ENCODE measurements at places on chromosomes 13 and 19.
A peak's percentile ranks its signal among the peaks of the same experiment; 100 is the strongest.

DNA sequence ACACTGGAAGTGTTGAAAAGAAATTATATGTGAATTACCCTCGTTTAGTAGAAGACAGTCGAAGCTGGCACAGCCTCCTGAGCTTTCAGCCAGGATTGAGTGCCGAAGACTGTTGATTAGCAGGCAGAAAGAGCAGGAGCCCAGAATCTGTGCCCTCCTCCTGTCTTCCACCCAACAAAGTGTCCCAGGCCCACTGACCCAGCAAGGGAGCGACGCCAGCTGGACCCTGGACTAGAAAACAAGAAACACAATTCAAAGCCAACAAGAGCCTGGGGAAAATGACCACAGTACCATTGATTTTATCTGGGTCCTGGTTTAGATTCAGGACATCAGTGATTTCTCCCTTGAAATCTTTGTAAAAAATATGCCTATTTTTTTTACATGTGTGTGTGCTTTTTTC, 120.7 kb downstream of the RXFP2 start:
- DNase-seq = no peak

- no peak for DNase-seq
These were observed 154.9 kb upstream of the UQCRFS1 start for GRCh38 chr19:29367791-29368222.

DNA sequence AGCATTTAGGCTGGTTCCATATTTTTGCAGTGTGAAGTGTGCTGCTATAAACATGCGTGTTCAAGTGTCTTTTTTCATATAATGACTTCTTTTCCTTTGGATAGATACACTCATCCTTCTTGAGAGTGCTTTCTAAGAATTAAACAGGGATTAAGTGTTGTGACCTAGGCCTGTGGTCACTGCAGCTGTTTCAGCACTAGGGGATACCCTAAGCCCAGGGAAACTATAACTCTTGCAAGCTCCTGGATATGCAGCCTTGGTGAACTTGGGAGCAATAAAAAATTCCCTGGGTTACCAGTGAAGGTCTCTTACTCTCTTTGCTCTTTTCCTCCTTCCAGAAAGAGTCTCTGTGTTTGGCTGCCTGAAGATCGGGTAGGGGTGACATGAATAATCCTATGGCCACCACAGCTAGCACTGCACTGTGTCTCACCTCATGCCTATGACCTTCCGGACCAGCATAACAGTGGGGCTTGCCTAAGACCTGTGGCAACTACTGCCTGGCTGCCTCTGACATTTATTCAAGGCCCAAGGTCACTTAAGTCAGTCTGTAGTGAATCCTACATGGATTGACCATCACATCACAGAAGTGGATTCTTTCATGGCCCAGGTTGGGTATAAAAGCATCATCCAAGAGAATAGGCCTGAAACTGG, 799.7 kb downstream of the DACH1 start:
- no peak for DNase-seq

GRCh38 chr13:108033800-108034707, 181.3 kb downstream of the LIG4 start:
- DNase-seq = no peak

GRCh38 chr19:36266375-36266961, 51.6 kb downstream of the ZNF146 start:
- peak; percentile 43 for DNase-seq

DNA sequence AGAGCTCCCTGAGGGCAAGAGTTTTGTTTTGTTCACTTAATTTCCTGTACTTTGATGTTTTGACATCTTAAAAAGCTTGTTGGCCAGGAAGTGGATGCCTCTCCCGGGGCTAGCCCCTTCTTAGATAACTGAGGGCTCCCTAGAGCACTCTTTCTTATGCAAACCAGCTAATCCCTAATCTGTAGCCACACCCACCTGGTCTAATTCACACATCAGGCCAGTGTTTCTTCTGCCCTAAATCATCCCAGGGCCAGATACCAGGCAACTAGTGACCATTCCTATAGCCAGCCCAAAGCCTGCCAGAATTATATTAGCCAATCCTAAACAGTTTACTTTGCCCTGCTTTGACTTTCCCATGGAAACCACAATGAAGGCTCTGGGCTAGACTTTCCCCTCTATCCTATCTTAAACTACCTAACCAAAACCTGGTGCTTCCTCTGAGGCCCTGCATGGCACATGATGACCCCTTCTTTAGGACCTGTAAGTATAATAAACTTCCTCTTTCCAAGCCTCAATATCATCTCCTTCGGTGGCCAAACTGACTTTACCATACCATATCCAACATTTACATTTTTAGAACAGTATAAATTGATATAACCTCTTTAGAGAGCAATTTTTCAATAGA, 24.8 kb downstream of the WBP4 start:
- DNase-seq = no peak

GRCh38 chr13:101935828-101936227, 466.0 kb downstream of the FGF14 start:
- no peak for DNase-seq

GRCh38 chr13:80360453-80360800, 19.5 kb upstream of the SPRY2 start:
- no peak for DNase-seq

DNA sequence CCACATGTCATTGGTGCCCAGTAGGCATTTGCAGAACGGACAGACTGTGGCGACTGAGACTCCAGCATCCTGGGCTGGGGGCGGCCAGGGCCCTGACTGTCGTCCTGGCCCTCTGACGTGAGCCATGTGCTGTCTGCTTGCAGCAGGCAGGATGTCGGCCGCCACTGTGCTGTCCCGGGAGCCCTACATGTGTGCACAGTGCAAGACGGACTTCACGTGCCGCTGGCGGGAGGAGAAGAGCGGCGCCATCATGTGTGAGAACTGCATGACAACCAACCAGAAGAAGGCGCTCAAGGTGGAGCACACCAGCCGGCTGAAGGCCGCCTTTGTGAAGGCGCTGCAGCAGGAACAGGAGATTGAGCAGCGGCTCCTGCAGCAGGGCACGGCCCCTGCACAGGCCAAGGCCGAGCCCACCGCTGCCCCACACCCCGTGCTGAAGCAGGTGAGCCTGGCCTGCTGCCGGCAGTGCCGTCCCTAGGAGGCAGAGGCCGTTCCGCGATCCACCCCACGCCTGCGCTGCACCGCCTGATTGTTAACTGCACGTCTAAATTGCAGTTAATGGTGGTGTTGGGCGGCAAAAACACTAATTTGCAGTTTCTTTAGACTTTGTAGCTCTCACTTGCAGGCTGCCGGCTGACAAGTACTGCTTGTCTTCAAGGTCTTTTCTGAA, 14.2 kb downstream of the TSSK6 start:
- no peak for DNase-seq

GRCh38 chr19:13130886-13131490, 12.9 kb downstream of the NACC1 start:
- DNase-seq = no peak

DNA sequence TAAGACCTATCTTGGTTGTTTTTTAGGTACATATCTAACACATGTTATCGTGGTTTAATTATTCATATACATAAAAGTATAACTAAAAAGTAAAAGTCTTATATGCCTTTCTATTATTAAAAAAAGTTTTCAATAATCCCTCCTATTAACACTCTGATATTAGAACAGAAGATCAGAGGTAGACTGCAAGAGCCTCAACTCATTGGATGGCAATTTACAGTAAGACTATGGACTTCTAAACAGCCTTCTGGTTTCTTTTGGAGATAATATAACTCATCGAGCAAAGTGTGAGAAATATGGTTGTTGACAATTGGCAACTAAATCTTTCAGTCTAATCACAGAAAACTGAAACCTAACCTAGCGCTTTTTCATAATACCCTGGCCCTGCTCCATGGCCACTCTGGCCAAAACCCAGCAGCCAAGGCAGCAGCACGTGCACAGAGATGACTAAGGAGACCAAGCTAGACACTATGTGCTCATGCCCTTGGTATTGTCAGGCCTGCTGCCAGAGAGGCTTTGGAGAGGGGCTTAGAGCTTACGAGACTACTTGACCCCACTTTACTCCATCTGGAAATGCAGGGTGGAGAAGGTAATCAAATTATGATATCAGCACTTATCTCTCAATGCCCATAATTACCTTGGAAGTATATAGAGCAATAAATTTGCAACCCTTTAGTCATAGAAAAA, 40.6 kb upstream of the EEF1AKMT1 start:
- peak; percentile 85 for DNase-seq

- no peak for DNase-seq
These were observed 93.4 kb upstream of the MCF2L start for GRCh38 chr13:112875627-112876026.

DNA sequence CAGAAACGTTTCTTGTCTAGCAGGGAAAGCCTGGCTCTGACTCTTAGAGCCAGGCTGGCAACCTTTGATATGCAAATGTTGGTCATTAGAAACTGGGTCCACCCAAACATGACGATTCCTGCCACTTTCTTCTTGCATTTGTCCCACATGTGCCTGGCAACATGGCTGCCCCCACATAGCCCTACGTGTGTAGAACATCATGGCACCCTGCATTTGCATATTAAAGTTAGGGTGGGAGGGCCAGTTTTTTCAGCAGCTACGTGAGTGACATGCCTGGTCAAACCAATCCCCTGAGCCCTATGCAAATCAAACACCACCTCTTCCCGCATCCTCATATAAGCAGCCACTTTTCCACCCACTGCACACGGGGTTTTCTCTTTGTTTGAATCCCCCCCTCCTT, 95.0 kb downstream of the LIG4 start:
- DNase-seq = no peak

DNA sequence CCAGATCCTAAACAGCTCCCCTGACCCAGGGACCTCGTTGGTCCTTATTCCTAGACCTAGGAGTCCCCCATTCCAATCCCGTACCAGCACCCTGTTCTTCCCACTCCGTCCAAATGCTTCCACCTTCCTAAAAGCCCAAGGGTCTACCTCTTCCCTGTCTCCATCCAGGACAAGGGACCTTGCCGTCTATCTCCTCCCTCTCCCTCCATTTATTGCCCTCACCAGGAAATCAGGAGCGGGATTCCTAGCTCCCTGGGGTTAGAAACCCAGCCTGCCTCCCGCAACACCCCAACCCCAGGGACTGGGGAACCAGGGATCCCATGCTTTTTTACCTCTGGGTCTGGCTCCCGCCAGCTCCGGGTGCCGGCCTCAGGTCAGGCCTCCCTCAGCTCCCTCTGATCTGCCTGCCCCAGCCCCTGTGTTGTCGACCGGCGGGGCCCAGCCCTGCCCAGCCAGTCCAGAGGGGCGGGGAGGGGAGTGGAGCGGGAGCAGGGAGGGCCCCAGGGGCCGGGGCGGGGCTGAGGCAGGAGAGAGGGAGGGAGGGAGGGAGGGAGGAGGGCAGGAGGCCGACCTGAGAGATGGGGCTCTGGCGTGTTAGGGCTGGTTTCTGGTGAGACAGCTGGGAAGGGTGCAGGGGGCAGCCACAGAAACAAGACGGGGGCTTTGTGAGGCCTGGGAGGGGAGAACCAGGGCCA, at the start of gene B3GNT8:
Gene B3GNT8, minus strand, starts transcription at position 423 of the 695 bp plus-strand sequence. CDS start 596 bp downstream, outside the sequence.
- peak; percentile 75 for DNase-seq
